ENCODE measurements at places on chromosomes 11 and 22.

DNA sequence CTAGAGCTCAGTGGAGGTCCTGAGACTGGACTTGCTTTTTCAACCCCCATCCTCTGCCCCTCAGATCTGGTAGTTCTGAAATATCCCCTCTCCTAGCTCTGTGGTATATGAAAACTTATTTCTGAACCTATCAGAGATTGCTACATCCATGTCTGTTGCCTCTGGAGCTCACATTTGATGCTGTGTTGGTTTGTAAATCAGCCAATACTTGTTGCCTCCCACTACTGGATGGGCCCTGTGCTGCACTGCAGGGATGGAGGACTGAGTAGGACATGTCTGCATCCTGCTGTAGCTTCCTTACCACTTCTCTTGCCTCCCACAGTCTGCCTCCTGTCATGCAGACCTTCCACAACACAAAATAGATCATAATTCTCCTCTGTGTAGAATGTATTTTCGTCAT is 5.2 kb downstream of the OLFML1 start:
- DNase-seq = no peak

DNA sequence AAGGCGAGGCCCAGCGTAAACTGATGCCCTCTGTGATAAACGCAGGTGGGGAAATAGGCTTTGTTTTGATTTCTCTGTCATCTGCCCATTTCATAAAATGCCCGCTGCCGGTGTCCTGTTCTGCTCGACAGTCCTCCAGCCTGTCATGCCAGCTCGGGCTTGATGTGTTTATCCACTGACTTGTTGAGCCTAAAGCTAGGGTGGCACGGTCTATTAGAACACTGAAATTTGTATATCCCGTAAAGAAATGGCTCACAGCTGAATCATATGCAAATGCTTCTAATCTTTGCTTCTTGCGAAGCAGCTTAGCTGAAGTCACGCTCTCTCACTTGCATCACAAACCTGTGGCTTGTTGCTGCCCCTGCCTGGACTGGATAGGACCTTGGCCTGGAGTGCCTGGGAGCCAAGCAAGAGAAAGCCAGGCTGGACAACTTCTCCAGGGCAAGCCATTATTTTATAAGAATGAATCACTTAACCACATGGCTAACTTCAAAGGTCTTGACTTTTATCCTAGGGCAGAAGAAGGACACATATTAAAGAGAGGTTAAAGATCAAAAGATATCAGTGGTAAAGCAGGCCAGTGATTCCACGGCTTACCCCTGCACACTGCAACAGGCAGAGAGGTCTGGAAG is 33.1 kb downstream of the EHF start:
- DNase-seq = peak; percentile 79

GRCh38 chr11:125579811-125580210 is 10.5 kb downstream of the EI24 start:
- no peak for DNase-seq

GRCh38 chr22:46303347-46303965 is 6.8 kb downstream of the GTSE1 start:
- DNase-seq = no peak

DNA sequence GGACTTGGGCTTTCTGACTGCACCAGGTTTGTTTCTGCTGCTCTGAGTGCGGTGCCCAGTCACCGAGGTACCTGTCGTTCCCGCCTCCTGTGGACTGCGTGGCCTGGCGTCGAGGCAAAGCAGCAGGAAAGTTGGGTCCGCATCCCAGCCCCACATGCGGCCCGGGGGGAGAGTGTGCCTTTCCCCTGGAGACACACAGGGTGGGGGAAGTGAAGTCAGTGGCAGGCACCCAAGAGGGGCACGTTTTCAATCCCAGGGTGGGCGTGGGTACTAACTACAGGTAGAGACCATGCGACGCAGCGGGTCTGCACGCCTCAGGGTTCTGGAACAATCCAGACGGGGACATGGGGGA is 25.3 kb upstream of the GRAMD4 start:
- DNase-seq = no peak

- DNase-seq = no peak
Observed at GRCh38 chr11:130369141-130369691, 54.5 kb upstream of the ZBTB44 start.

DNA sequence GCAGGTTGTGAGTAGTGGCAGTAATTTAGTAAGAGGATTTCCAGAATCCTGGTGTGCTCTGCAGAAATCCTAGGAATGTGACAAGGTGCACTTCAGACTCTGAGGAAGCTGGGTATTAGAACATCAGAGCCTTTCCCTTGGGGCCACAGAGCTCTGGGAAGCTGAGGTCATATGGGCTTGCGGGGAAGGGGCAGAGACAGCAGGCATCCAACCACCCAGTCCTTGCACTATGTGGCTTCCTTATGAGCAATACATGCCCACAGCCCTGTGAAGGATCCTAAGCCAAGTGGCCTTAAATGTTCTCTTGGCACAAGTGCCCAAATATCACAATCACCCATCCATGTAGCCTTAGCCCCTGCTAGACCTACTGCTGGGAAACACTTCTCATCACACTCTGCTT is 46.2 kb downstream of the P4HA3 start:
- DNase-seq = peak; percentile 89

DNA sequence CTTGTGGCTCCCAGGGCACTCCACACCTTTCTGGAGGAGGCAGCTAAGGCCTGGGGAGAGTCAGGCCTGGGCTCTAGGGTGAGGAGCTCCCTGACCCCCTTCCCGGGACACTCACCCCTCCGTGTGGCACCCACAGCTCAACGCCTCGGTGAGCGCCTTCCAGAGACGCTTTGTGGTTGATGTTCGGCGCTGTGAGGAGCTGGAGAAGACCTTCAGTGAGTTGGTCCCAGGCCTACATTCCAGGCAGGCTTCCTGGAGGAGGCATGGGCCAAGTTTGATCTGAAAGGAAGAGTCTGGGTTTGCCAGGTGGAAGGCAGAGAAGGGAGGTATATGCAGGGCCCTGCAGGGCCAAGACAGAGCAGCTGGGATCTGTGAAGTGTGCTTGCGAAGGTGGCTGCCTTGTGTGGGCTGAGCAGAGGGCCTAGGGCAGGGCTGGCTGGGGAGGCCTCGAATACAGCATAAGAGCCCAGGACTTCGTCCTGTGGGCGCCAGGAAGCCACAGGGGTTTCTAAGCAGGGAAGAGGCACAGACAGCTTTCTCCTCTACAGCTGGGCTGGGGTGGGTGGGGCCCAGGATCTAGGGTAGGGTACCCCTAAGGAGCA is 2.9 kb downstream of the TCIRG1 start:
- no peak for DNase-seq

DNA sequence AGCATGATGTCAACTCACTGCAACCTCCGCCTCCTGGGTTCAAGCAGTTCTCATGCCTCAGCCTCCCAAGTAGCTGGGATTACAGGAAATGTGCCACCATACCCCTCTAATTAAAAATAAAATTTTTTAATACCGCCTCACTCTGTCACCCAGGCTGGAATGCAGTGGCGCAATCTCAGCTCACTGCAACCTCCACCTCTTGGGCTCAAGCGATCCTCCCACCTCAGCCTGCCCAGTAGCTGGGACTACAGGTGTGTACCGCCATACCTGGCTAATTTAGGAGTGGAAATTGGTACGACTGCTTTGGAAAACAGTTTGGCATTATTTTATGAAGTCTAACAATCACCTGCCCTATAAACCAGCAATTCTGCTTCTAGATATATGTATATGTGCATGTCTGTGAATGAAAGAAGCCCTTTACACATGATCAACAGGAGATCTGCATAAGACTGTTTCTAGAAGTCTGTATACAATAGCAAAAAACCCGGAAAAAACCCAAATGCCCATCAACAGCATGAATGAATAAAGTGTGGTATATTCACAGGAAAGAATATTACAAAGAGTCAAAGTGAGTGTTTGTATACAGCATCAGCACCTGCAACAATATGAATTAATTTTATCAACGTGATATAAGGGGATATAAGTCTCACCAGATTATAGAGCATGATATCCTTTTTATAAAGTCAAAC is 16.0 kb downstream of the SLC35F2 start:
- DNase-seq = no peak

DNA sequence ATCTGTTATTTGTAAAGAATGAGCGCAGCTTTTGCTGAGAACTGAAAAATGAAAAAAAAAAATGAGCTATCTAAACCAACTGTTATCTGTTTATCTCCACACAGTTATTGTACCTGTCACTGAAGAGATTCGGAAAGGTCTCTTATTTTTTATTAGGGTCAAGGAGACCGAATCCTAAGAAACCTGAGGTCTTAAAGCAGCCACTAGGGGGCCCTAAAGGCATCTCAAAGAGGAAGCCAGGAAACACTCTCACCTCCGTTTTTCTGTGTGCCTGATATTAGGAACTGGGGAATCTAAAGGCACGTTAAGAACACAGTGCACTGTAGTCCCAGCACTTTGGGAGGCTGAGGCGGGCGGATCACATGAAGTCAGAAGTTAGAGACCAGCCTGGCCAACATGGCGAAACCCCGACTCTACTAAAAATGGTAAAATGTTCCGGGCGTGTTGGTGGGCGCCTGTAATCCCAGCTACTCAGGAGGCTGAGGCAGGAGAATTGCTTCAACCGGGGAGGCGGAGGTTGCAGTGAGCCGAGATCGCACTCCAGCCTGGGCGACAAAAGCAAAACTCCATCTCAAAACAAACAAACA is 3.5 kb upstream of the LARGE1 start:
- peak; percentile 76 for DNase-seq

- peak; percentile 82 for DNase-seq
Observed at GRCh38 chr22:45516923-45517675, 14.4 kb downstream of the FBLN1 start.

GRCh38 chr22:17063411-17064106 is 21.2 kb upstream of the IL17RA start:
- DNase-seq = no peak

DNA sequence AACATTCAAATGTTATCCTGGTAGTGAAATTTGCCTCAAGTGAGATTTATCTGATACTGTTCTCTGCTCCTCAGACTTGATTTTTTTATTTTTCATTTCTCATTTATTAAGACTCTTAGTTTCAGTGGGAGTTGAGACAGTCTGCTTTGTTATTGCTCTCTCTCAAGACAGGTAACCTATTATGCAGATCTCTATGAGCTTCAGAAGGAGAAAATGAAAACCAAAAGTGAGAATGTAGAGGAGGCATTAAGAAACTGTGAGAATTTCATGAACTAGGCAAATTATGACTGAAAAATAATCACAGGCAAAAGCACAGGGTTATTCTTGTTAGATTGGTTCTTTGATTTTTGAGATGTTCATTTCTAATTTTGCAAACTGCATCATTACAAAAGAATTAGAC is 290.0 kb upstream of the CHORDC1 start:
- no peak for DNase-seq

- peak; percentile 73 for DNase-seq
Observed at GRCh38 chr22:28983788-28984441, 77.7 kb downstream of the C22orf31 start.

- DNase-seq = peak; percentile 81
Observed at GRCh38 chr11:19953909-19954308, 206.4 kb downstream of the DBX1 start.

DNA sequence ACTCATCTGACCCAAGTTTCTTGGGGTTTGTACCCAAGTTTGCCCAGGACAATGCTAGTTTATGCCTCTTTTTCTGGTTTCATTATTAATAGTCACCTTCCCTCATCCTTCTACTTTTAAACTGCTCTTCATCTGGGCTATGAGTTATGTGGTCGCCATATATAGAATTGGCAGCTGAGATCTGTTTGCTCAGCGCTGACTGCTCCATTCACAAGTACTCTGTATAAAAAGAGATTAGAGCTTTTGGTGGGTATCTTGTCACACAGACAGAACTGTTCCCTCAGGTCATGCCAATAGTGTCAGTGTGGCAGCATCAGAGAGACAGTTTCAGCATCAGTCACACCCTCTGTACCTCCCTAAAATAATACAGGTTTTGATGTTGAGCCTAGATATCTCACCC is 326.0 kb downstream of the RAB38 start:
- no peak for DNase-seq

Measured in islet precursor cell (in vitro differentiated cells).